Ureter (tissue), 1 donor: ENCODE measurements at places on chromosomes 1 and 21. TPM values are rescaled to one million over a fixed set of nuclear protein-coding genes. Genes with fewer than 3 reads are reported as not detected.

DNA sequence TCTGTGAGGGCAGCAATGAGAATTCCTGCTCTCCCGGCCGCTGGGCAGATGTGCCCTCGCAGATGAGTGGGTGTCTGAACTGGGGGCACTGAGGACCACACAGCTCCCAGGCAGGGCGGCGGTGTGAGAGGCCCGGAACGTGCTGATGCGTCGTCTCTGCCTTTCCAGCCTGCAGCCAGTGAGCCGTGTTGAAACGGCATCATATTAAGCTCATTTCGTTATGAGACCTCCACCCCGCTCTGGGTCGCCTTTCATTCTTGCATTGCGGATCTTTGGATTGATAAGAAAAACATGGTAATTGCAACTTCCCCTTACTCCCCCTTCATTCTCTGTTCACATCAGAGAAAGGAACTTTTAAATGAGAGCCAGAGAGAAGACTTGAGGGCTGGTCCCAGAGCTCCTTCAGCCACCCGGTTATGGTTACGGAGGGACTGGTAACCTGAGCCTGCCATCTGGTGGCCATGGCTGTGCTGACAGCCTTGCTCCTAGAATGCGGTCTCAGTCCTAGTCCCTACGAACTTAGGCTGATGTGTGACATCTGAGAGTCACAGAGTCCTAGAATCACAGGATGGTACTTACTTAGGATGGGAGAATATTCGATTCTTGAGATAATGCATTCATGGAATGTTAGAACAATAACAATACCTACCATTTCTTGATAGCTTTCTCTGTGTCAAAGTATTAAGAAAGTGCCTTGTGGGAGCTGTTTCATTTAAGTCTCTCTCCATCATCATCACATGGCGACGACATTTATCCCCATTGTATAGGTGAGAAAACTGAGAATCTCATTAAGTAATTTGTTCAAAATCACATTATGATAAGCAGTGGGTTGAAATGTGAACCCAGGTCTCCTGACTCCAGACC, 271.0 kb downstream of the TRABD2B start:
- peak; percentile 82 for DNase-seq

DNA sequence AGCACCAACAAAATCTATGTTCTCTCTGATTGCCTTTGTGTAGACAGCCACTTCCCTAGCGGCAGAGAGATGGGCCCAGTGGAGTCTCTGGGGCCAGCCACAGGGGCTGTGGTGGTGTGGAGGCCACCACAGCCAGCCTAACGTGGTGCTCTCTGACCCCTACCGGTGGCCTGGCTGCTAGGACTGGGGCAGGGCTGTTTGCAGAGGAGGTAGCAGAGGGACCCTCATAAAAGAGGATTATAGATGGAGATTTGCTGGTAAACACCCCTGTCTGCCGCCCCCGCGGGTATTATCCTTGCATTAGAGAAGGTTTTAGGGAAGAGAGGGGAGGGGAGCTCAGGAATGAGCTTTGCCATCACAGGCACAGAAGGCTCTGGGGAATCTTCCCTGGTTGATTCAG, 310.3 kb upstream of the VAMP3 start:
- no peak for DNase-seq

- no peak for DNase-seq
These were observed 11.6 kb downstream of the KCNQ4 start for GRCh38 chr1:40794974-40795715.

GRCh38 chr1:24764439-24764838, 19.2 kb downstream of the CLIC4 start:
- DNase-seq: no peak

OLFM3 gene
- total RNA-seq: not detected

- no peak for DNase-seq
These were observed 32.8 kb upstream of the ERG start for GRCh38 chr21:38531039-38531541.

DNA sequence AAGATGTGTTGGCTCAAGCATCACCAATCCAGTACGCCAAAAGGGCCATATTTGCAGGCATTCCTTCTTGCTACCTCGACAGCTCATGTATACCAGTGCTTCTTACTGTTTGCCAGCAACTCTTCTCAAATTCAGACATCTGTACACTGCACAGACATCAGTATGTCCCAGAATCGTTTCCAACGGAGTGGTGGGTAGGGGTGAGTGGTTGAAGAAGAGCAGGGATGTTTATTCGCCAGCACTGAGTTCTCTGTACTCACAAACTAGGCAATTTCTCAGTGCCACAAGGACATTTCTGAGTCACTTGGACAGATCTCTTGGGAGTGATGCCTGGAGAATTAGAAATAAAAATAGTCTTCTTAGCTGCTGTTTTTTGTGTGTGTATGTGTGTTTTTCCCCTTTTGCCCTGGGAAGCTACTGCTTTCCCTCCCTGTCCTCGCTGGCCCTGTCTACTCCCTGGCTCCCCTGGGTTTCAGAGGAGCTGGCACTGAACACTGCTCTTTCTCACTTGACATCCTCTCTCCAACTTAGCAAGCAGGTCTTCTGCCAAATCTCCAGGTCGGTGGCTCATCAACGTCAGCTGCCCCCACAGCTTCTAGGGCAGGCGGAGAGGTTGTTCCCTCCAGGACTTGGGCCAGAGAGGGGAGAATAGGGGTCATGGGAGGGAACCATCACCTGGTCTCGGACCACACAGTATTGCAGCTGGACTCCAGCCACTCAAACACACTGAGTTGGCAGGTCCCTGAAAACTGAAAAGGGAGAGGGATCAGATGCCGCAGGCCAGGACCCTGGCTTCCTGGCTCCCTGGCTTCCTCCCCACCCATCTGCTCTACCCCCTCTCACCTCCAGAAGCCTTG, 90.5 kb downstream of the NMNAT2 start:
- DNase-seq: no peak

TFAP2E gene
- total RNA-seq: 1.2 TPM

DNA sequence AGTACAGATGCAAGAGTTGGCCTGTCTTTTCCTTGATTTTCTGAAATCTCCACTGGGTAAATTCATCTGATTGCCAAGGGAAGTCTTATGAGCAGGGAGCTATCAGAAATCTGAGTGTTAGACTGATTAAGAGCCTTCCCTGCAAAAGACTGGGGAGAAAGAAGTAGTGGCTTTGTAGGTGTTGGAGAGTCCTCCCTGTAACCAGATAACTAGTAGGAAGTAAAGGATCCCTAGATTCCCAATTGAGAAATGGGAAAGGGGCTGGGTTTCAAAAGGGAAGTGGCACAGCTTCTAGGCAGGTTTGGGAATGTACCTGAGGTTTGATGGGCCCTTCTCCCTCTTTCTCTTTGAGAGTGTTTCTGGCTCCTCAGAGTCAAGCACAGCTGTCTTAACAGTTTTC, 2.1 kb downstream of the TLCD4 start:
- no peak for DNase-seq

DNA sequence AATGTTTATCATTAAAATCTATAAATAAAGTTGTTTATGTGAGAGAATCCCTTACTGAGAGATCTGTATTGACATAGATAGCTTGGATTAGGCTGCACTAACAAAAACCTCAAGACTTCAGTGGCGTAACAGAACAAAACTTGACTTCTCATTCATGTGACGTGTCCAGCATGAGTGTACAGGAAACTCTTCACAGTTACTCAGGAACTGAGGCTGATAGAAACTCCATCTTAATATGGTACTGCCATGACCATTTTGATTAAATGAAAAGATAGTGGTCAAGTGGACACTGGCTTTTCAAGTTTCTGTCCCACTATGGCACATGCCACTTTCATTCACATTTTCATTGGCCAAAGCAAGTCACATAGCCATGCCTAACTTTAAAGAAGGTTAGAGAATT, 3.7 kb downstream of the ST3GAL3 start:
- DNase-seq: no peak

OLIG1 gene
- not detected for total RNA-seq

GRCh38 chr1:233598891-233599541, 14.9 kb upstream of the KCNK1 start:
- no peak for DNase-seq

TRIM17 gene
- total RNA-seq: 22.6 TPM

LRRC42 gene
- 24.8 TPM for total RNA-seq

DNA sequence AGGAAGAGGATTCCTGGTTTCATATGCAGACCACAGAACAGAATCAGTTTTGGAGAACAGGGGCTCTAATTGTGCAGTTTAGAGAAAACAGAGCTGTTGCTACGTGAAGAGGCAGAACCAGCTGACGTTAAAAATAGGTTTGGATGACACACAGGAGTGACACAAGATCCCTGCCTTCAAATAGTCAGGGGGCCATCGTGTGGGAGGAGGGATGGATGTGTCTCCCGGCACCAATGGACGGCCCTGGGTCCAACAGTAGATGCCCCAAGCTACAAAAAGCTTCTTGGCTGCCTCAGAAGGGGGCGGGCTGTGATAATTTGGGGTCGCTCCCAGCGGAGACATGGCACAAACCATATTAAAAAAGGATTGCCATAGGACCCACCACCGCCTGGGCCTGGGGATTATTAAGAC, 87.8 kb downstream of the MRPL37 start:
- DNase-seq: no peak

OR10K2 gene
- not detected for total RNA-seq
